ENCODE measurements at places on chromosomes 11 and 22.

GRCh38 chr22:37607010-37607934 lies 1.4 kb upstream of the GGA1 start:
- DNase-seq, result peak; percentile 53

- no peak for DNase-seq
These were observed 53.1 kb downstream of the SLC22A12 start for GRCh38 chr11:64643920-64644646.

DNA sequence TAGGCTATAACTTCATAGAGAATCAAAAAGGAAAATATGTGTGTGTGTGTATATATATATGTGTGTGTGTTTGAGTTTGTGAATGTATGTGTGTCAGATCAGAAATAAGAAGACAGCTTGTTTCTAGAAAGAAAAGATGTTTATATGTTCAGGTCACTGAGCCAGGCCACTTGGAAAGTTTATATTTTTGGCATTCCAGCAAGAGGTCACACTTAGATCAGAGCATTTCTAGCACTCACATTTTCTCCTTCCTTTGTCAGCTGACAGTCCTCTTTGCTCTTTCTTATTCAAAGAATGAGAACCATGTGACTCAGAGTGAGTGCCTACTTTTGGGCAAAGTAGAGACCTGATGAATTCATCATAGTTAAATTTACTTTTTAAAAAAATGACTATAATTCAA lies 22.9 kb downstream of the RAB38 start:
- DNase-seq, result no peak

- DNase-seq, result no peak
These were observed 76.1 kb downstream of the KIRREL3 start for GRCh38 chr11:126924376-126925040.

DNA sequence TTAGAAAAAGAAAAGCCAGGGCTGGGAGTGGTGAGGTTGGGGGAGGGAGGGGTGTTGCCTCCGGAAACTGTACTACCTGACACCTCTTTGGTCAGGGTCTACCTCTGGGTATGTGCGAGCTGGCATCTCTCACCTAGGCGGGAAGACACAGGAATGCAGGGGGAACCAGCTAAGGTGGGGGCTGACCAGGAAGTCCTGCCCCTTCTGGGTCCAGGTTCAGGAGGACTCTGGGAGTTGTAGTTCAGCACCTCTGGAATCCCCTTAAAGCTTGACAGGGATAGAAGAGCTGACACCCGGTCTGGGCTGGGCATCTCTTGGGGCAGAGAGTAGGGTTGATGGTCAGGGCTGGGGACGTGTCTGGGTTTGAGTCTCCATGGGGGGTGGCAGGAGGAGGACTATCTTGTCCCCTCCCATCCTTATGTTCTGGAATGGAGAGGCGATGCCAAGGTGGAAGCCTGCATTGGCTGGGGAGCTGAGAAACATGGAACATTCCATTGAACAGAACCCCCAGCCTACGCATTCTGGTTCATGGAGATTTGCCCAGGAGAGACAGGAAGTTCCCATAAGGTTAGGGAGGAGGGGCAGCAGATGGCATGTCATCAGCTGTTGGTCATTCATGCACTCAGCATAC lies 2.1 kb upstream of the KIAA1671 start:
- DNase-seq, result no peak

DNA sequence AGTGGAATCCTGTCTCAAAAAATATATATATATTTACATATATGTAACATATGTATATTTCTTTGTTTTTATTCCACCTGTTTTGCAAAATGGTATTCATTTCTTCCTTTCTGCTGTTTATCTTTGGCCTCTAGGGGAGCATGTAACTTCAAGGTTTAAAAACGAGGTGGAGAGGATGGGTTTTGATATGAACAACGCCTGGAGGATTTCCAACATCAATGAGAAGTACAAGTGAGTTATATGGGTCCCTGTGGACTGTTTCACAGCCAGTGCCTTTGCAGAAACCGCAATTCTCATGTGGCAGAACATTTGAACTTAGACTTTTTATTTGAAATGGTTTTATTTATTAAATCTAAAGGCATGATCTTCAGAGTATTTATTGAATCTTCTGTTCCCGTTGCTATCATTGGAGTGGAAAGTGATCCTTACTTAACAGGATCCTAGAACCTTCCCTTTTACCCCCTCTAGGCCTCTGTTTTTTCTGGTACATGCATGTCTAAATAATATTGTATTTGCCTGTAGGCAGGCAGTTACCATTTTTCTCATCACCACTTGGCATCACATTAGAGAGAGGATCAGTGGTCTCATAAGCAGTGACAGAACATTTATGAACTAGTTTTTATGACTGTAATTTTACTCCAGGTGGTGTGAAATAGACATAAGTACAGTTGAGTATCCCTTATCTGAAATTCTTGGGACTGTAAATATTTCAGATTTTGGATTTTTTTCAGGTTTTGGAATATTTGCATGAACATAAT lies 81.5 kb upstream of the HORMAD2 start:
- DNase-seq, result no peak

- no peak for DNase-seq
These were observed 29.7 kb downstream of the FAR1 start for GRCh38 chr11:13698132-13698531.

DNA sequence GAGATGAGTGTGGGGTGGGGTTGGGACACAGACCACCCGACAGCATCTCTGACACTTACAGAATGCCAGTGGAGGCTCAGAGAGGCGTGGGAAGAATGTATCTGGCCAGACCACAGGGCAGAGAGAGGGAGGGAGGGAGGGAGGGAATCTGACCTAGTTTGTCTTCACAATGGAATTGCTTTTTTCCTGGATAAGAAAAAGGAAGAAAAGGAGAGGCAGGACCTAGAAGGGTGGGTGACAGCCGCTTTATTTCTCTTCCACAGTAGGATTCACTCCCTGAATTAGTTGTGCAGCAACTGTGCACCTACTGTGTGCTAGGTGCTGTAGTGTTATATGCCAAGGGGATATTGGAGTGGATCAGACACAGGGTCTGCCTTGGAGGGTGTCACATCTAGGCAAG lies 3.7 kb downstream of the KCNK4 start:
- DNase-seq, result no peak

DNA sequence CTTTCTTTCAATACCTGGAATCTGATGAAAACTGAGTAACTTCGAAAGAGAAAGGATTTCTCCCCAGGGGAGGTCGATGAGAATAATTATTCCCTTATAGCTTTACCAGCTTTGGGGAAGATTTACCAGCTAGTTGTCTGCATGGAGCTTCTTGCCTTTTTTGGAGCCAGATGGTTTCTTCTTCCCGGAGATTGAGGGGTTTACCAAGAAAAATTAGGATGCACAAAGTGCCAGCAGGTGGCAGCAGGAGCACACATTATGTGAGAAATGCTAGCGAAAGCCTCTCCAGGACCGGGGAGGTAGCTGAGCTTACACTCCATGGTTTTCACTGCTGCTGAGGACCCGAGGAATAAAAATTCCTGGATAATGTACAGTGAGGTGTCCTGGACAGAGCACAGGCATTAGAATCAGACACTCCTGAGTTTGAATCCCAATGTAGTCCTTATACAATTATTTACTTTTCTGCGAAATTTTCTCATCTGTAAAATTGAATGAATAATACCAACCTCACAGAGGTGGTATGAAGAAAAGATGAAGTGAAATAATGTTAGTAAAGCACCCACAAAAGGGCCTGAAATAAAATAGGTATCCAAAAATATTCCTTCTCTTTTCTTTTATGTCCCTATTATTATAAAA lies 46.0 kb upstream of the PARVA start:
- DNase-seq, result no peak

GRCh38 chr11:118065384-118065783 lies 11.5 kb upstream of the TMPRSS4 start:
- no peak for DNase-seq

GRCh38 chr11:125264100-125265022 lies 99.8 kb downstream of the PKNOX2 start:
- DNase-seq, result no peak

GRCh38 chr11:16982256-16982671 lies 31.9 kb downstream of the PLEKHA7 start:
- no peak for DNase-seq

- DNase-seq, result peak; percentile 90
These were observed 69.0 kb upstream of the SYT13 start for GRCh38 chr11:45354976-45355705.

DNA sequence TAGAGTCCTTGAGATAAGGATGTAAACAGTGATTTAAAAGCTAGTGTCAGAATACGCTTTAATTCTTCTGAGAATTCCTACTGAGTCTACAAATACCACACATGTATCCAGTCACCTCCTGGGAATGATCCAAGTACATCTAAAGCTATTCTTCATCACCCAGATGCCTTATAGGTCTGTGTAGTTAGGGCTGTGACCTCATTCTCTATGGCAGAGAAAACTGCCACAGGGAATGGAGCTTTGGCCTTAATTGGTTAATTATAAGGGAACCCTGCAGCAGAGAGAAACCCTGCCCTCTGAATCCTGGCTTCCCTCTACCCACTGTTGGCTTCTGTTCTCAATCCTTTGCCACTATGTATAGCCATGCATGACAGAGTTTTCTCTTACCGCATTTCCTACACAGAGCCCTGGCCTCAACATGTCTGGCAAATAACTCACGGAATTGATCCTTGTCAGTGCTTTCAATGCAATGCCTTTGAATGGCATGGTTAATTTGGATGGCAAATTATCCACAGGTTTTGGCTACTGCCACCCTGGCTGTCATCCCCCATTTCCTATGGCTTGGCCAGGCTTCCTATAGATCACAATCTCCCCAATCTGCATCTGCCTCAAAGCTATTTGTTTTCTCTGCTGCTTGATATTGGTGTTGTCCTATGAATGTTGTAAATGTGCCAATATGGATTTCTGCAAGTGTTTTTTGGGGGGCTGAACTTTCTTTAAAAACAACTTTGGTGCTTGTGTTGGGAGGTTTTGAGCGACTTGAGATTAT lies 2.9 kb downstream of the DIXDC1 start:
- DNase-seq, result no peak

- no peak for DNase-seq
These were observed 23.5 kb downstream of the LARGE1 start for GRCh38 chr22:33896575-33897447.

Data from CD14-positive monocyte (primary cell).